ENCODE measurements at places on chromosomes 1 and 21.

DNA sequence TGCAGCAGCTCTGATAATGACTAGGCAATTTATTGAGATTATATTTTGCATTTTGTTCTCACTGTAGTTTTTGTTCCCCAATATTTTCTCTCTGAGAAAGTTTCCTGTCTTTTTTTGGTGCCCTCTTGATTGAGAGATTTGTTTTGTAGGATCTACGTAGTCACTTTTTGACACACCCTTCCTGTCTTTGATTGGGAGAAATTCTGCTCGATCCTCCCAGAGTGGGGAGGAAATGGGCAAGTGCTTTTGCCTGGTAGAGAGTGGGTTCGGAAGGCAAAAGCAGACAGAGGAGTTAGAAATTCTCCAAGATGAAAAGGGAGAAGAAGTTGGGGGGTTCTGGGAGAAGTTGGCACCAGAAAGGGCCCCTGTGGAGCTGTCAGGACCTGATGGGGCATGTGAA lies 42.1 kb upstream of the SYT6 start:
- no peak for DNase-seq

DNA sequence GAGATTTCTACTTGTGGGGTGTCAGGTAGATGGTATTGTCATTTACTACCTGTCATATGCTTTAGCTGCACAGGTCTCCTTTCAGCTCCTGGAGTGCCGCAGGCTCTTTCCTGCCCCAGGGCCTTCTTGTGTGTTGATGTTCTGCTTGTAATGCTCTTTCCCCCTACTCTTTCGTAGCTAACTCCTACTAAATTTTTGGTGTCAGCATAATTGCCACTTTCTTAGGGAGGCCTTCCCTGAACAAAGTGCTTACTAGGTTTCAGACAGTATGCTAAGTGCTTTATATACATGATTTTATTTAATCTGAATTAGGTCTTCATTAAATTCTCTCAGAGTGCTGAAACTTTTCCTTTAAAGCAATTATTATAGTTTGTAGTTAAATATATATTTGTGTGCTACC lies 4.8 kb upstream of the THEM4 start:
- no peak for DNase-seq

DNA sequence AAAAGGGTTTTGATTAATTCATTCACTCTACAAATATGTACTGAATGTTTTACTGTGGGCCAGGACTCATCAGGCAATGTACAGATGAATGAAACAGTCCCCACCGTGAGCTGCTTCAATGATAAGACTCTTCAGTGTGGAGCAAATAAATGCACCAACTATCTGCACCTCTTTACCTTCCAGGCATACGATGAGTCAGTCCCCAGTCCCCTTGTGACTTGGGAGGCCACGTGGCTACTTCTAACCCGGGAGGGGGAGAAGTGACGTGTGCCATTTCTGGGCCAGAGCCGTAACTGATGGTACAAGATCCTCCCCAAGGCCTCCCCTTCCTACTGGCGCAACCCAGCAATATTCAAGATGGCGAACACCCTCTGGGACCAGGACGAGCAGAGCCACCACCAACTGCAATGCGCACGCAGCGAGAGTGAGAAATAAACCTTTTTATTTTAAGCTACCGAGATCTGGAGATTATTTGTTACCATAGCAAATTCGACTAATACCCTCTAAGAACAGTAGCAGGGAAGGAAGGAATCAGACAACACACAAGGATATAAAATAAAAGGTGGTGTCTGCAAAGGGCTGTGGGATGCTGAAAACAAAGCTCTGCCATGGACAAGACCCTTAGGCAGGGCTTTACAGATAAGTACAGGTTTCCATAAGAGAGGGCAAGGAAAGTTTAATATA lies 74.5 kb downstream of the NPHP4 start:
- DNase-seq: no peak

DNA sequence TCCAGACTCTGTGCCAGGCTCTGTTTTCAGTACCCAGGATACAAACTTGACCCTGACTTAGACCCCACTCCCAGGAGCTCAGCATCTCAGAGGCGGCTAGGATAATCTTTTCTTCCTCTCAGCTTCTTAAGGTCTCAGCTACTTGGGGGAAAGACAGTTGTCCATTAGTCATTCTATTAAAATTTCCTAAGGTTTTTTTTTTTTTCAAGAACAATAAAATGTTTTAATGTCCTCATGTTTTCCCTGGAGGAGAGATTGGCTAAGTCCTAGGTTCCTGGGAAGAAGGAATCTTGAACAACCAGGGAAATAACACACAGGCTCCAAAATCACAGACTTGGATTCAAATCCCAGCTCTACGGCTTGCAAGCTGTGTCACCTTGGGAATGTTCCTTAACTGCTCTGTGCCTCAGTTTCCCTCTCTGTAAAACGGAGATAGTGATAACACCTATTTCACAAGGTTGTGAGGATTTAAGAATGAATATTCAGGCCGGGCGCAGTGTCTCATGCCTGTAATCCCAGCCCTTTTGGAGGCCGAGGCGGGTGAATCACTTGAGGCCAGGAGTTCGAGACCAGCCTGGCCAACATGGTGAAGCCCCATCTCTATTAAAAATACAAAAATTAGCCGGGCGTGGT lies 33.0 kb downstream of the CDK18 start:
- no peak for DNase-seq

DNA sequence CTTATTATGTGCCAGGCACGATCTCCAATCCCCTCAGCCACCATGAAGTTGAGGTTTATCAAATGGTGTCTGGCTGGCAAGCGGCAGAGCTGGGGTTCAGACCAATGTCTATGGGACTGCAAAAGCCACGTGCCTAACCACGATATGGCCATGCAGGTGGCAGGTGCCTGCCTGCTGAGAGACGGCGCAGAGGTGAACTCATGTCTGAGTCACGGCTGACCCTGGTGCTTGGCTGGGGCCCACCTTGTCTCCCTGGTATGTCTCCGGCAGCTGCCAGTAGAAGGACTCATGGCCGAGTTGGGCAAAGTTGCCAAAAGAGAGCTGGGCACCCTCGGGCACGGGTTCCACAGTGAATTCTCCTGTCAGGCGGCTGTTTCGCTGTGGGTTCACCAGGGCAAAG lies 59.9 kb downstream of the LDLRAD2 start:
- no peak for DNase-seq

DNA sequence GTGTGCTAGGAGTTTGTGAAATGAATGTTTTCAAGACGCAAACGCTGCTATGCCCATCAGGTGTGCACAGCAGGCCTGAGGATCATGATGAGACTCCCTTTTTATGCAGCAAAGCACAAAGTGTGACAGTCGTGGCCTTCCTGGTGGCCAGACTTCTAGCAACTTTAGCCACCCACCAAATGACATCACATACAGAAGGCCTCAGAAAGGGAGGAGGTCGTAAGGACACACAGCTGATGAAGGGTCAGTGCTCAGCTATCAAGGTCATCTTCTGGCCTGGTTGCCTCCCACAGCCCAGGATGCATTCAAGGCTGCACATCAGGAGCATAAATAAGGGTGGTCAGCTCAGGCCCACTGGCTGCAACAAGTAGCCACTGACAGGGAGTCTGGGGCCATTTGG lies 36.6 kb downstream of the BMP8A start:
- no peak for DNase-seq

DNA sequence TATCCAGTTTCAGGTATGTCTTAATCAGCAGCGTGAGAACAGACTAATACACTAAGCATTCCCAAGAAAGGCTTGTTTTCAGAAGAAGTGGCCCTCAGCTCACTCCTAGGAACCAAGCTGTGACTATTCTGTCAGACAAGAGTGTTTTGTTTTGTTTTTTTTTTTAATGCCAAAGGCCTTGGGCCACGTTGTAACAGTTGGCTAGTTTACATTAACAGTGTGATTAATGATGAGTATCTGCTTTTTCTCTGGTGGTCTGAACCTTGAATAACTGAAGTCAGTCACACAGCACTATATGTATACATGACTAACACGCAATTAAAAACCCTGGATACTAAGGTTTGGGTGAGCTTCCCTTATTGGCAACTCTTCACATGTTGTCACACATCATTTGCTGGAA lies 21.9 kb downstream of the DPYD start:
- no peak for DNase-seq

GRCh38 chr1:44246806-44247205 lies 33.5 kb downstream of the DMAP1 start:
- no peak for DNase-seq

GRCh38 chr1:88731475-88732269 lies 47.6 kb downstream of the PKN2 start:
- no peak for DNase-seq

- no peak for DNase-seq
Measured at GRCh38 chr21:41529769-41530168, 21.8 kb upstream of the TMPRSS2 start.

GRCh38 chr1:212920896-212921295 lies 29.4 kb upstream of the VASH2 start:
- DNase-seq: no peak

DNA sequence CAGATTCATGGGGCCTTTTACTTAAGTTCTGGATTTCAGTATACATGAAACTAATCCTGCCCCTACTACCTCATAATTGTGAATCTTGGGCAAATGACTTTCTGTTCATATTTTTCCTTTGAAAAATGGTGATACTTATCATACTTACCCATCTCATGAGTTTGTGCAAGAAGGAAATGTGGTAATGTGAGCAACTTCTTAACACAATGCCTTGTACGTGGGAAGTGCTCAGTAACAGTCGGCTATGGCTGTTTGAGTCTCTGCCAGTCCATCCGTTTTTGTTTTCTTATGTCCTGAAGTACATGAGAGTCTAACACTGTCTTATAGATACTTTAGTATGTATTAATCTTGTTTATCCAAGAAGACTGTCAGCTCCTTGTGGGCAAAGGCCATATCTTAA lies 86.5 kb downstream of the PATJ start:
- no peak for DNase-seq

GRCh38 chr1:65056234-65056633 lies 89.9 kb upstream of the JAK1 start:
- DNase-seq: no peak

GRCh38 chr1:1337793-1338147 lies 6.7 kb downstream of the TAS1R3 start:
- DNase-seq: no peak

DNA sequence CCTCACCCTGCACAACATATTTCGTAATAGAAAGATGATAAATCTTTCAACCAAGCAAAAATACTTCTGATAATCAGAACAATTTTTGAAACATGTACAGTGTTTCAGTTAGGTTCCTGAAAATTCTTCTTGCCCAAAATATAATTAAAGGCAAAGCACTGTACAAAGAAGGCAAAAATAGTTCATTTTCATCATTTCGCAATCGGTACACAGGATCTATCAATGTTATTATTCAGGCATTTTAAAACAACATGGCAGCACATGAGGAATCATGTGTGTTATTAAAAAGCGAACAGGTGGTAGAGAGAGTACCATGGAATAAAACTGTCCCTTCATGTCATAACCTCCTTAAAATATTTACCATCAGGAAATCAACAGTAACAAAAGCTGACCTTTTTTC lies 356.9 kb downstream of the DPYD start:
- DNase-seq: no peak

GRCh38 chr1:18642278-18643095 lies 11.8 kb downstream of the PAX7 start:
- no peak for DNase-seq
